ENCODE measurements at places on chromosomes 2 and 18.

DNA sequence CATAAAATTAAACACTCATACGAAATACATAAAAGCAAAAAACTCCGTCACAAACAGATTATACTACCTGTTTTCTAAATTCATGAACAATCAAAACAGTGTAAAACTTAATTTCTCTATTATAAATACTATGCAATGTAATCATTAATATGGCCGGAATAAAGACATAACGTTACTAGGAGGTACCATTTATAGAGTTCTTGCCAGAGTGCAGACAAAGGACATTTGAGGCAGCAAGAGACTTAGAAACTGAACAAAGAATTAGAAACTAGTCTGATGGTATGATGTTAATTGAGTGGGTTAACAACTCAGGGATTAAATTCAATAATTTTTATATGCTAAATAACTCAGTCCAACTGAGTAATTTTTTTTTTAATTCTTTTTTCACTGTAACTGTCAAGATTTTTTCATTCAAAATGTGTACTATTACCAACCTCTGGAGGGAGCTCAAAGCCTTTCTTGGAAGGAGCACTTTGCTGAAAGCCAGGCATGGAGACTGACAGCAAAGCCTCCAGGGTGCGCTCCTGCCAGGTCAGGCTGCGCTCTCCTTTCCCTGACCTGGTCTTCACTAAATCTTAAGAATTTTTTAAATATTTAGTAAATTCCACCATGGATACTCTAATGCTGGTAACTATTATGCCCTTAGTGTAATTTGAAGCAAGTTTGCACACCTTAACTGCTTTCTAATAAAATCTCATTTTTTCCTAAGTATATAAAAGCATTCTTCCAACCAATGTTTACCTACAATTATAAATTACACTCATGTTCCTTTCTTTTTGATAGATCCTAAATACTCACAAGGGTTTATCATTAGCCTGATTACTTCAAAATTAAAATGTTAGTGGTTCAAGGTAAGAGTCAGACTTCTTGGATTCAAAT lies 34.1 kb downstream of the WDR35 start:
- H3K4me3 ChIP-seq: no peak overlapping the region
- no peaks in the 10 kb centered on the region for H3K36me3 ChIP-seq
- no peaks in the 10 kb centered on the region for H3K27me3 ChIP-seq

- H3K27ac ChIP-seq: no peak overlapping the region
- DNase-seq: no peak
- no peaks in the 10 kb centered on the region for H3K27me3 ChIP-seq
- H3K4me3 ChIP-seq: no peak overlapping the region
These were observed 1466.3 kb downstream of the DPP10 start for GRCh38 chr2:115908731-115909130.

DNA sequence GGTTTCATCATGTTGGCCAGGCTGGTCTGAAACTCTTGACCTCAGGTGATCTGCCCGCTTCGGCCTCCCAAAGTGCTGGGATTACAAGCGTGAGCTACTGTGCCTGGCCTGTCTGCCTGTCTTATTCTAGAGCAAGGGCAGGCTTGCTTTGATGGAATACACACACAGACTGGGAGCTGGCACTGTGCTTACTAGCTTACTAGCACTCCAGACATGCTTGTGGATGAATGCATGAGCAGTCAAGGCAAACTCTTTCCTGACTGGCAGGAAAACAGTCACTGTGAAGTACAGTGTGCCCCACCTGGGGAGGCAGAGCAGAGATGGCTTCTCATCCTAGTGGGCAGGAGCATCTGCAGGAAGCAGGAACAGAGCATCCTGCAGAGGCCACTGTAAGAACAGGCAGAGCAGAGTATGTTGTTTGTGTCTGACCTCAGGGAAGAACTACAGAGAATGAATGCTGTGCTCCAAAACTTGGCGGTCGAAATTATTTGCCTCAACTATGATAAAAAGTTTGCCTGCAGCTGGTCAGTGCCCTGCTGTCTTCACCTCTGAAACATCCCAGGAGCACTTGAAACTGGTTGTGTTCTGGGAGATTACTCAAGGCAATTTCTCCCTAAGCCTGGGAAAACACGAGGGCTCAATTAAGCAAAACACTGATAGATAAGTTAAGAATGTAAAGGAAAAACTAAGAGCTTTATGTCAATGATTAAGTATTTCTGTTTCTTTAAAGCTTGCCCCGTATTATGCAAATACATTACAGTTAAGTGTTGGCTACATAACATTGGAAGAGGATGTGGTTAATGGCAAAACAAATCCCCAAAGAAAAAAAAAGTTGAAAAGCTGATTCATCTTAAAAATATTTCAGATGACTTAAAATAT lies 102.4 kb downstream of the VAPA start:
- DNase-seq: no peak
- H3K4me3 ChIP-seq: no peak overlapping the region
- no peaks in the 10 kb centered on the region for H3K36me3 ChIP-seq

GRCh38 chr18:24402209-24402785 lies 4.7 kb upstream of the OSBPL1A start:
- no peak overlapping the region for H3K4me3 ChIP-seq
- no peaks in the 10 kb centered on the region for H3K27me3 ChIP-seq
- no peaks in the 10 kb centered on the region for H3K36me3 ChIP-seq
- H3K27ac ChIP-seq: no peak overlapping the region

GRCh38 chr18:25235401-25236042 lies 116.4 kb downstream of the ZNF521 start:
- DNase-seq: no peak
- no peaks in the 10 kb centered on the region for H3K27me3 ChIP-seq
- no peaks in the 10 kb centered on the region for H3K36me3 ChIP-seq
- H3K27ac ChIP-seq: no peak overlapping the region
- no peak overlapping the region for H3K4me3 ChIP-seq

- H3K4me3 ChIP-seq: no peak overlapping the region
- no peaks in the 10 kb centered on the region for H3K4me1 ChIP-seq
- no peaks in the 10 kb centered on the region for H3K27me3 ChIP-seq
These were observed 64.9 kb upstream of the ZSWIM2 start for GRCh38 chr2:186913870-186914269.

DNA sequence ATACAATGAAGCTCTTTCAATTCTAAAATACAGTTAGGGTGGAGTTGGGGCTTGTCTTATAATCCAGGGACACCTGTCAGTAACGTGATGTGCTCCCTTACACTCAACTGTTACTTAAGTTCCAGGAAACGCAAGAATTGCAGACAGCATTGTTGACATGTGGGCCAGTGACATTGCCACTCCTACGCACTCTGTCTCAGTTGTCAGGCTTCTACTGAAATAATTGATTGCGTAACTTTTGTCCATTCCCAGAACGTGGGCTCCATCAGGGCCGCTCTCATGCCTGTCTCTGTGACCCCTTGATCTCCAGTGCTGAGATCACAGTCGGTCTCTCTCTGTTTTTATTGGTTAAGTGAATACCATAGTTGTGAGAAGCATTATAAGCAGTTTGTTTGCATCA lies 487.8 kb downstream of the GALR1 start:
- no peak overlapping the region for H3K4me3 ChIP-seq
- H3K27me3 ChIP-seq: no peaks in the 10 kb centered on the region
- DNase-seq: no peak
- H3K27ac ChIP-seq: no peak overlapping the region
- no peaks in the 10 kb centered on the region for H3K4me1 ChIP-seq

- no peaks in the 10 kb centered on the region for H3K27me3 ChIP-seq
- H3K27ac ChIP-seq: no peak overlapping the region
- no peak overlapping the region for H3K4me3 ChIP-seq
- no peak for DNase-seq
- H3K4me1 ChIP-seq: no peaks in the 10 kb centered on the region
- no peaks in the 10 kb centered on the region for H3K36me3 ChIP-seq
These were observed 178.2 kb upstream of the EPHA4 start for GRCh38 chr2:221750316-221750715.

DNA sequence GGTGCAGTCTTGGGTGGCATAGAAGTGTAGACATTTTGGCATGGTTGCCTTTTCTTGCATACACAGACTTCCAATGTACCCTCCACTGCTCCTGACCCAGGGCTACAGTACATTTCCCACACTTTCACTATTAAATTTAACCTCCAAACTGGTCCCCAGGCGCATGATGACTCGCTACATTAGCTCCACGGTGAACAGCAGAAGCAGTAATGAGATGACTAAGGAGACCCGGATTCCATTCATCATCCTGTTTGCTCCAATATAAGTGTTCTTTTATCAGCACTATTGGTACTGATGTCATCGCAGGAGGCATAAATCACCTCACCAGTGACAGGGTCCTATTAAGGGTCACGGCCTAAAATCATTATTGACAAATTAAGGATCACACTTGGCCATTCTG lies 316.5 kb downstream of the EN1 start:
- no peak overlapping the region for H3K27ac ChIP-seq
- H3K27me3 ChIP-seq: no peaks in the 10 kb centered on the region

GRCh38 chr18:49230326-49230725 lies 230.1 kb downstream of the DYM start:
- no peaks in the 10 kb centered on the region for H3K27me3 ChIP-seq
- no peaks in the 10 kb centered on the region for H3K36me3 ChIP-seq
- no peak overlapping the region for H3K27ac ChIP-seq
- DNase-seq: no peak

- no peak for DNase-seq
- H3K4me3 ChIP-seq: no peak overlapping the region
- H3K27ac ChIP-seq: no peak overlapping the region
- no peaks in the 10 kb centered on the region for H3K36me3 ChIP-seq
- no peaks in the 10 kb centered on the region for H3K27me3 ChIP-seq
These were observed 671.0 kb upstream of the ACVR2A start for GRCh38 chr2:147173798-147174197.

DNA sequence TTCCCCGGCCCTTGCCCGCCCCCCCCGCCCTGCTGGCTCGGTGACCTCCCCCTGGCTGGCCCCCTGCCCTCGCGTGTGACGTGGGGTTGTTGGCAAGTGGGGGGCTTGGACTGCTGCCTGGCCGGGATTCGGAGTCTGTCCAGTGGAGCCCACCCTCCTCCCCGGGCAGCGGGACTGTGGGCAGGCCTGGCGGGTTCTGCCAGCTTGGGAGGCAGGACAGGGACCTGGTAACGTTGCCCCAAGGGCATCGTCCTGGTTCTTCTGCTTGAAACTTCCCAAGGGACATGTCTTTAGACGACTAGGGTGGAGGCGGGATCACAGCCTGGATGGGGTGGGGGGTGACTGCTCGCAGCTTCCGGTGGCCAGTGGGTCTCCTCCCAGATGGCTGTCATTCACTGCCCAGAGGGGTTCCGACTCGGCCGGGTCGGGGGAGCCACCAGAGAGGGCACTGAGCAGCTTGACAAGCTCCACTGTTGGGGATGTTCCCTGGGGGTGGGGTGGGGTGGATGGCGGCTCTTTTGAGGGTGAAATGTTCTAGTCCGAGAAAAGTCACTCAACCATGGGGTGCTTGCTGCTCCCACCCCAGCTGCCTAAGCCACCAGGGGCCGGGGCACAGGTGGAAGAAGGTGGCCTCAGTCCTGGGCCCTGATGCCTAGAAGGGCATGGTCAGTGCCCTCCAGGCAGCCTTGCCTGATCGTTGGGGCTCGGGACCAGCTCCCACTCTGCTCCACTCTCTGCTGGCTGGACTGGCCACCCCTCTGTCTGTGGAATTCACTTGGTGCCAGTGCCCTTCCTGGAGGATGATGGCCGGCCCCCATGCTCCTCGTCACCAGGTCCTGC lies 4.3 kb upstream of the HS6ST1 start:
- DNase-seq: no peak
- H3K27me3 ChIP-seq: no peaks in the 10 kb centered on the region
- H3K4me3 ChIP-seq: no peak overlapping the region

DNA sequence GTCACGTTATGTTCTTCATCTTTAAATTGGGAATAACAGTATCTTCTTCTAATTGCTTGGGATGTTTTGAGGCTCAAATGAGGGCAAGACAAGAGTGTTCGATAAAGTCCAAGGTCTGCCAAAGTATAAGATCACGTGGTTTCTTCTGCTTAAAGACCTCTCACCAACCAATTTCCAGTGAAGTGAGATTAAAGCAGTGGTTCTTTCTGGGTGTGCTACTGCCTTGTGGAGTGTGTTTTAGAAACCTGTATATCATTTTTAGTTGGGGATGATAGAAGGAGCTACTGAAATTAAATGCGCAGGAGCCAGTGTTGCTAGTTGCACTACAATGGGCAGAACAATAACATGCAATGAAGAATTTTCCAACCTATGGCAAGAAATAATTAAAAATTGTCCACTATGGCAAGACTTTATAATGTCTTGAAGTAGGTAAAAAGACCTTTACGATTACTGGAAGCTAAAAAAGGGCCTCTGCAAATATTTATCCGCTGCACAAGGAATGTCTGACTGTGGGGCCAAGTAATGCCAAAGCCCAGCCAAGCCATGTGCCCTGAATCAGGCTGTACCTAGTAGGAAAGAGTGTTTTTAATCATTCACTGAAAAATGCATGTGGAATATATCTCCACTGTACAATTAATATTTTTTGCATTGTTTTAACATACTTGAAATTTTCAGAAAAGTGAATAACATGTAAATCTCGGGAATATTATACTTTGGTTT lies 244.5 kb upstream of the REG3G start:
- H3K27ac ChIP-seq: peak overlapping the region; percentile 77
- H3K36me3 ChIP-seq: no peaks in the 10 kb centered on the region
- H3K27me3 ChIP-seq: no peaks in the 10 kb centered on the region
- DNase-seq: no peak
- H3K4me1 ChIP-seq: no peaks in the 10 kb centered on the region

GRCh38 chr2:103788389-103788788 lies 1026.6 kb downstream of the TMEM182 start:
- H3K36me3 ChIP-seq: no peaks in the 10 kb centered on the region
- no peak overlapping the region for H3K27ac ChIP-seq
- H3K4me1 ChIP-seq: no peaks in the 10 kb centered on the region
- H3K4me3 ChIP-seq: no peak overlapping the region
- no peaks in the 10 kb centered on the region for H3K27me3 ChIP-seq

DNA sequence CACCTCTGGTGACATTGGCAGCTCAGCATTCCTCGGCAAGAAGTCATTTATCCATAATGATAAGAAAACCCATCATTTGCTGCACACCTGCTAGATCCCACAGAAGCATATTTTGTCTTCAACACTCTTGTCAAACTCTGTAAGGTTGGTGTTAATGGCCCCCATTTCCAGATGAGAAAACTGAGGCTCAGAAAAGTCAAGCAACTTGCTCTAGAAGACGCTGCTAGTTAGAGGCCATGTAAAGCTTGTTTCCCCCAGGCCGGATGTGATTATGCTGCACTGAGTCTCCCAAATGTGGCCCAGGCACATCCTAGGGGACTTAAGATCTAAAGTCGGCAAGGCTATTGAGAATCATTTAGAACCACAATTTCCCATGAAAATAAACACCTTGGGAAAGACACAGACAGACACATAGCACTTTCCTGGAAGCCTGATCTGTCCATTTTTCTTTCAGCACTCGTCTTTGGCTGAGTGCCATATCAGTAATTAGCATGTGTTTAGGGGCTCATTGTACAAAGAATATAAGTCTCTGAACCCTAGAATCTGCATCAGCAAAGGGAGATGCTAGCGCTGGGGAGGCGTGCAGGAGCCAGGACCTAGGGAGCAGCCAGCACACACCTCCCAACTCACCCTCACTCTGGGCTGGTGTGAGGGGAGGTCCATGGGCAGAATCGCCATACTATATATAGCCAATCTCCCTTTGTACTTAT lies 39.3 kb downstream of the C1QL2 start:
- no peaks in the 10 kb centered on the region for H3K4me1 ChIP-seq

GRCh38 chr2:239832490-239833268 lies 192.5 kb downstream of the NDUFA10 start:
- no peak overlapping the region for H3K4me3 ChIP-seq
- no peaks in the 10 kb centered on the region for H3K36me3 ChIP-seq
- DNase-seq: no peak
- peaks cover 13% of the 10 kb centered on the region for H3K4me1 ChIP-seq

- no peak for DNase-seq
- H3K27ac ChIP-seq: no peak overlapping the region
- H3K36me3 ChIP-seq: no peaks in the 10 kb centered on the region
- peaks cover 26% of the 10 kb centered on the region for H3K4me1 ChIP-seq
- H3K27me3 ChIP-seq: peaks cover 80% of the 10 kb centered on the region
These were observed 166.9 kb downstream of the MSH2 start for GRCh38 chr2:47569658-47570475.
